ENCODE measurements at places on chromosomes 7 and 10.

GRCh38 chr10:122981066-122981464 lies 864 bp downstream of the PSTK start:
- no peak for DNase-seq

- no peak for DNase-seq
These were observed 23.3 kb upstream of the GFRA1 start for GRCh38 chr10:116296291-116296721.

DNA sequence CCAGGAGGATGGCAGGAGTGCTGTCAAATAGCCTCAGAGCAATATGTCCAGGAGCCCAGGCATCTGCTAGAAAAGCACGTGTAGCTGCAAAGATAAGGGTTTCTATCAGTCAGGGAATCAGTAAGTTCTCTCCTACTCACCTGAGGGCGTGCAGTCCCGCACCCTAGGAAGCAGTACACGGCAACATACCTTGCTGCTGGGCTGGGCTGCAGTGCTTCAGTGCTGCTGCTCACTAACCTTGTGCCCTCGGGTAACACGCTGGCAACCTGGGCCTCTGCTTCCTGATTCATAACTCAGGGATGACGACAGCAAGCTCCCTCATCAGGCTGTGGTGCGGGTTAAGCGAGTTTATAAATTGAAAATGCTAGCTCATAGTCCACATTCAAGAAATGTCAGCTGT lies 29.5 kb upstream of the CCNY start:
- no peak for DNase-seq

GRCh38 chr7:92769844-92770243 lies 66.5 kb downstream of the CDK6 start:
- no peak for DNase-seq

DNA sequence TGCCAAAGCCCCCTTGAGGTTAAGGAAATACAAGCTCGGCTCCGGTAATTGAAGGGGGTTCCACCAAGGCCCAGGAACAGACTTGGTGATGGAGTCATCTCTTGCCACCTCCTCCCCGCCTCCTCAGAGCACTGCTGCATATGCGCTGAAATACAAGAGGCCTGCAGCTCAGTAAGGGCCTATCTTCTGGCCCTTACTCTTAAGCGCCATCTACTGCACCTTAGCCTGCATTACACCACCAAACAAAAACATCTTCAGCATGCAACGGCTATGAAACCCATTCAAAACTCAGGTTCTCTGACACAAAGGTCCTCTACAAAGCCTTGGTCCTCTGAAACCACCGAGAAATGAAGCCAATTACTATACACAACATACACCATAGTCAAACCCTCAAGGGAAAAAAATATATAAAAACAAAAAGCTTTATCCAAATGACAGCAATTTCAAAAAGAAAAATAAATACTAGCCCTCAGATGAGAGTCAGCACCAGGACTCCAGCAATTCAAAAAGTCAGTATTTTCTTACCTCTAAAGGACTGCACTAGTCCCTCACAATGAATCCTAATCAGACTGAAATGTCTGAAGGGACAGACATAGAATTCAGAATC lies 176.8 kb upstream of the TBX20 start:
- no peak for DNase-seq

GRCh38 chr7:101580596-101580995 lies 48.5 kb downstream of the MYL10 start:
- no peak for DNase-seq

DNA sequence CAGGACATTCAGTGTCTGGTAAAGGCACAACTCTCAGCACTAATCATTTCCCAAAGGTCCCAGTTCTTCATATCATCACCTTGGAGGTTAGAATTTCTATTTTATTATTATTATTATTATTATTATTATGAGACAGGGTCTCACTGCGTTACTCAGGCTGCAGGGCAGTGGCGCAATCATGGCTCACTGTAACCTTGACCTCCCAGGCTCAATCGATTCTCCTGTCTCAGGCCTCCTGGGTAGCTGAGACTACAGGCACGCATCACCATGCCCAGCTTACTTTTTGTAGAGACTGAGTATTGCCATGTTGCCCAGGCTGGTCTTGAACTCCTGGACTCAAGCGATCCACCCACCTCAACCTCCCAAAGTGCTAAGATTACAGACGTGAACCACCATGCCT lies 91.8 kb upstream of the DOCK1 start:
- no peak for DNase-seq

GRCh38 chr7:159007996-159008389 lies 136.7 kb downstream of the VIPR2 start:
- DNase-seq: no peak

DNA sequence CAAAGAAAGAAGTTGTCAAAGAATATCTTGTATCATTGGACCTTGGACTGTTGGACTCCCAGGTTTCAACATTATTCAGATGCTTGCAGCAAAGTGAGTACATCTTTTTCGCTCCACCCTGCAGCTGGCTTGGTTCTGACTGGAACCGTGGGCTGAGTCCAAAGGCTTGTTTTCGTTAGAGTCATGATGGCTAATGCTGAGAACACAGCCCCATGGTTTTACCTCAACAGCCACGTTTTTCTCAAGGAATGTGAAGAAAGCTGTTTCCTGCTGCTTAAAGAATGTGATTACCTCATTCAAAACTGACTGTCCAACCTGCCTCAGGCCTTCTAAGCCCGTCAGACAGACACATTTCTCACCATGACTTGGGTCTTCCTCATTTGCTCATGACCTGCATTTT lies 69.5 kb downstream of the STEAP1B start:
- DNase-seq: no peak

GRCh38 chr10:102769375-102770107 lies 25.8 kb downstream of the WBP1L start:
- DNase-seq: no peak

GRCh38 chr10:112955582-112956421 lies 5.8 kb downstream of the TCF7L2 start:
- DNase-seq: no peak

- DNase-seq: no peak
These were observed 81.5 kb downstream of the MAD1L1 start for GRCh38 chr7:2151237-2151636.

- DNase-seq: no peak
These were observed 84.7 kb upstream of the TRIL start for GRCh38 chr7:29042824-29043231.

- no peak for DNase-seq
These were observed 1174.9 kb upstream of the AUTS2 start for GRCh38 chr7:68423356-68423755.

DNA sequence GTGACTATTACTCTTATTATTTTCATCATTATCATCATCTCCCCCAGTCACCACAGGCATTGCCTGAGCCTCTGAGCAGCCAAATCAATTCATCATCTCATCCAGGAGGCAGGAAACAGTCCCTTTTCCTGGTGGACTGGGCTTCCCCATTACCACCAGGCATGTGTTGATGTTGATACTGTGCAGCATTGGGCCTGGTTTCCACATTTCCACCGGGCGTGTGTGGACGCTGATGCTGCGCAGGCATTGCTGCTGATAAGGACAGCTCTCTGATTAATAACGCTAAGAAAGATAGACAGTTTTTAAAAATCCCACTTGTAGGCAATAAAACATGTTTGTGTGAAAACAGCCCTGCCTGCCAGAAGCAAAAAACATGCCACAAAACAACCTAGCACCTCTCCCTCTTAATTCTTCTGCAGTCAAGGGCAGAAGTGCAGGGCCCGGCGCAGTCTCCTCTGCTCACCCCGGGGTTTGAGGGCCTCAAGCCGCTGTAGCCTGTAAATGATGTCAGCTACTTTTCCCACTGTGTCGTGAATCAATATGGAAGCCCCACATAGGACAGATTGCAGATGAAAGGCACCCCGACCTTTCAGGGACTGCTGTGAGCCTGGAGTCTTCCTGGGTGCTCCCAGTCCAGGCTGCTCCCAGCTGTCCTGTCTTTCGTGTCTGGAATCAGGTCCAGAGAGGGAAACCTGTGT lies 216.0 kb downstream of the WDR37 start:
- no peak for DNase-seq

DNA sequence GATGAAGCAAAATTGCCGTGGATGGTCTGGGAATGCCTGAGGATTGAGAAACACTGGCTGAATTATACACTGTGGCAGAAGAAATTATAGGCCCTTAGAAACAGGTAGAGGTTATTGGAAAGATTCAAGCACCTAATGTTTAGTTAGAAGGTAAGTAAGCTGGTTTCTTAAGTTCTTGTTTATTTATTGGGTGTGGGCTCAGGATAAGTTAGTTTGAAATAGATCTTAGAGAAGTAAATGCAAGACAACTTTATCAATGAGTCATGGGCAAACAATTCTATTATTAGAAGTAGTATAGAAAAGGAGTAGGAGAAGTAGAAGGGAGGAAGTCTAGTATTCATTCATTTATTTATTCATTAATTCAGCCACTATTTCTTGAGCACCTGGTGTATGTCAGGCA lies 96.5 kb downstream of the KAT6B start:
- DNase-seq: no peak

GRCh38 chr10:4685491-4685890 lies 140.5 kb upstream of the AKR1E2 start:
- DNase-seq: no peak

DNA sequence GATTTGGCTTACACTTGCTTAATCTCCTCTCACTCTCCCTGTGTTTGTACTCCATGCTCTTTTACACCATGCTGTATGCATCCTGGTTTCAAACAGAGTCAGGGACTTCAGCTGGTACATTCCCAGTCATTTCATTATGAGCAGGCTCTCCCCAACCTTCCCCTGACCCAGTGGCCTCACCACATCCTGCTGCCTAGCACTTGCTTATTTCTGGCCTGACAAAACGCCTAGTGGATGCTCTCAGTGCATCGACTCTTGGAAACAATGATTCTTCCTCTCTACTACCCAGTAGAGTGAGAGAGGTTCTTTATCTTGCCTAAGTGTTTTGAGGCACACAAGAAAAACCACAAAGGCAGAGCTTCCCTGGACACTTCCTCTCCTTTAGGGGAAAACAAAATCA lies 63.4 kb downstream of the CAV1 start:
- no peak for DNase-seq

GRCh38 chr10:121437596-121437995 lies 160.6 kb downstream of the FGFR2 start:
- no peak for DNase-seq

DNA sequence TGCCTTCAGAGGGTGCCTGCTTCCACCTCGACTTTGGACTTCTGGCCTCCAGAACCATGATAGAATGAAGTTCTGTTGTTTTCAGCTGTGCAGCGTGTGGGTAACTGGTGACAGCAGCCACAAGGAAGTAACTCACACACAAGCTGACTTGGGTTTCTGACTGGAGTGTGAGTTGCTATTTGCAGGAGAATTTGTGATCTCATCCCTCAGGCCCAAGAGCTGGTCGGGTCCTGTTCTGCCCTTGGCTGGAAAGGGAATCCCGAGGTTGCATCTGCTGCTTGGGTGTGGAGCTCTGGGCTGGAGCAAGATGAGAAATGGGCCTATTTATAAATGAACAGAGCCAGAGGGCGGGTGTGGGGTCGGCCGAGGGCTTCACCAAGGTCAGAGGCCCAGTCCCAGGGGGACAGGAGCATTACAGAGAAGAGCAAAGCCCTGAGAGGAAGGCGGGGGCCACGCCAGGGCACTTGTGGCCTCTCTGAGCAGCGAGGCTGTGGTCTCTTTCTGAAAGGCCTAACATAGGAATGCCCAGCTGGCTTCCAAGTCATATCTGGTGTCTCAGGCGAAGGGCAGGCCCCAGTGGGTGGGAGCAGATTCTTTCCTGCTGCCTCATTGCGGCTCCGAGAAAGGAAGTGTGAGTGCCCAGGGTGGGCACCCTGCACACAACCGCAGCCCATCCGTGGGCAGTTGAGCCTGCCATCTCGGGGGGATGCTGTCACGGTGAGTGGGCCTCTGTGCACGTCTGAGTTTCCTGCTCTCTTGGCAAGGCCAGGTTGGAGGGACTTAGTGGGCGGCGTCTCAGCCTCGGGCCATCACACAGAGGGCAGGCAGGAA lies 26.5 kb upstream of the C10orf71 start:
- peak; percentile 87 for DNase-seq

- no peak for DNase-seq
These were observed 15.8 kb upstream of the ADAMTS14 start for GRCh38 chr10:70656489-70656888.

DNA sequence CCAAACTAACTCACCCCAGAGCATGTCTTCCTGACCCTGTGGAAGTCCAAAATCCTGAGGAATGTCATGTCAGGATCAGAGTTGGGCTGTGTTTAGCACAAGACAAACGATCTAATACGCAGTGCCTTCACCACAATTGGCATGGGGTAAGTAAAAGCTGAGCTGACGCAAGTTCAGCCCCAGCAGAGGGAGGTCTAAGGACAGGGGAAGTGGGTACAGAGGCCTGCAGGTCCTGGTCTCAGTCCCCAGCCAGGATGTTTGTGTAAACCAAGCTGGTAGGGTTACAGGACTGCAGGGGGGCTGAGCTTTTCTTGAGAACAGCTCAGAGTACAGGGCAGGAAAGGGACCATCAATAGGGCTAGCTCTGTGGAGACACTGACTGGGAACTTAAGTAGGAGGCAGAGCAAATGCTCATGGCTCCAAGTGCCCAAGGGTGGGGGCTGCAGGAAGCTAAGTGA lies 5.3 kb upstream of the KCNIP2 start:
- DNase-seq: no peak

DNA sequence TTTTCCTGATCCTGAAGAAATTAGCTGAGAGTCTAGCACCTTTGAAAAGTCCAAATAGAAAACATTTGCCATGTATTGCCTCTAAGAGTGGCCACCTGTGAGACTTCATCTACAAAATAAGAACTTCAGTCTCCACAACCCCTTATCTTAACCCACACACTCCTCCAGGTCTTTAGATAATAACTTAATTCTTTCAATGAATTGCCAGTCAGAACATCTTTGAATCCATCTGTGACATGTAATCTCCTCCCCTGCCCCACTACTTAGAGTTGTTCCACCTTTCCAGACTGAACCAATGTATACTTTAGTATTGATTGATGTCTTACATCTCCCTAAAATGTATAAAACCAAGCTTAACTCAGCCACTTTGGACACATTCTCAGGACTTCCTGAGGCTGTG lies 84.4 kb upstream of the FAM171A1 start:
- DNase-seq: no peak

DNA sequence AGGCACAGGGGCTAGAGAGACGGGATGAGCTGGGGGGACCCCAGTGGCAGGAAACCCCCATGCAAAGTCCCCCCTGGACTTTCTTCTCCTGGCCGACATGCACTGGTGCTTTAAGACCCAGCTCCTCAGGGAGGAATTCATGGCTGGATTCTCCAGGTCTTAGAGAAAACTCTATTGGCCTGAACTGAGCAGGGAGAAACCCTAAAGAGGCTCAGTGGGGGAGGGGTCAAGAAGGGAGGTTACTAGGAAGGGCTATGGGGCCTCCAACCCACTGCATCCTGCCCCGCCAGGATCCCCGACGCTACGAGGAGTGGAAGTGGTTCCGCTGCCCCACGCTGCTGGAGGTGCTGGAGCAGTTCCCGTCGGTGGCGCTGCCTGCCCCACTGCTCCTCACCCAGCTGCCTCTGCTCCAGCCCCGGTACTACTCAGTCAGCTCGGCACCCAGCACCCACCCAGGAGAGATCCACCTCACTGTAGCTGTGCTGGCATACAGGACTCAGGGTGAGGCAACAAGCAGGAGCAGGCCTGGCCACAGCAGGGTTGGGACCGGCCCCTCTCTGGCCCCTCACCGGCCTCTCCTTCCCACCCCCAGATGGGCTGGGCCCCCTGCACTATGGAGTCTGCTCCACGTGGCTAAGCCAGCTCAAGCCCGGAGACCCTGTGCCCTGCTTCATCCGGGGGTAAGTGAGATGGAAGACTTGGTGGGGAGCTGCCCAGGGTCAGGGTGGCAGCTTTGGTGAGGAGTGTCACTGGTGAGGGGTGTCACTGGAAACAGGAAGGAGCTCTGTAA lies 13.8 kb downstream of the ATG9B start:
- no peak for DNase-seq
